Left ventricle myocardium superior (tissue), 1 donor: ENCODE measurements at places on chromosomes 4 and X. TPM values are rescaled to one million over a fixed set of nuclear protein-coding genes. Genes with fewer than 3 reads are reported as not detected.

GRCh38 chrX:1248331-1249061, 20.1 kb upstream of the CSF2RA start:
- DNase-seq, result no peak

GRCh38 chrX:107753187-107753586, 22.4 kb downstream of the TSC22D3 start:
- DNase-seq, result no peak

DNA sequence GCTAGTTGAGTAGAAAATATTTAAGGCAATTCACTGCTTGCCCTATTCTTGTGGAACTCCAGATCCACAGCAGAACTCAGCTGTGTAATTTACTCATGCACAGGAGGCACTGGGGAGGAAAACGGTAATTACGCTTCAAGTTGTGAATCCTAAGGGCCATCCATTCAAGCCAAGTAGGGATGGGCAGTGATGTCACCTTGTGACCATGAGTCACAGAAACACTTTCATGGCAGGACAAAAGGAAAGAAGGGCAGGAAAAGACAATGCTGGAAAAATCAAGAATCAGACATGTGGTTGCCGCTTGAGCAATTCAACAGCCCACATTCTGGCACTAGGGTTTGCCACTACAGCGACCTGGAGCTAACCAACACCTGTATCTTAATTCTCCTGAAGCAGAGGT, 1.4 kb downstream of the PAQR3 start:
- DNase-seq, result no peak

GRCh38 chr4:144650311-144651005, 4.5 kb downstream of the HHIP start:
- no peak for DNase-seq

DNA sequence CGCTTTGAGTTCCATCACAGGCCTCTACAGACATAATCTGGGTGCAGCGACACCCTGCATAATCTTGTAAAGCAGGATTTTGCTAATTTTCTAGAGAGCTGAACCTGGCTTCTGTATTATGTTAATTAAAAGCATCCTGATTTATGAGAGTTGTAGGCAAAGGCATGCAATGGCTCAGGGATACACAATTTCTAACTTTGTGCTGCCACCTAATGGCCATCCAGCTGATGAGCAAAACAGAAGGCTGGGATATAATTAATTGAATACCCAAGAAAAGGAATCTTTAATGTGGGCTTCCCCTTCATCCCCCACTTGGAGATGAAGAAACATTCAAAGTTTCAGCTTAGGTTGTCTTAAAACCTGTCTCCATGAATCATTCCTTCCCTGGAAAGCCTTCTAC, 78.1 kb downstream of the BMP15 start:
- DNase-seq, result no peak

DNA sequence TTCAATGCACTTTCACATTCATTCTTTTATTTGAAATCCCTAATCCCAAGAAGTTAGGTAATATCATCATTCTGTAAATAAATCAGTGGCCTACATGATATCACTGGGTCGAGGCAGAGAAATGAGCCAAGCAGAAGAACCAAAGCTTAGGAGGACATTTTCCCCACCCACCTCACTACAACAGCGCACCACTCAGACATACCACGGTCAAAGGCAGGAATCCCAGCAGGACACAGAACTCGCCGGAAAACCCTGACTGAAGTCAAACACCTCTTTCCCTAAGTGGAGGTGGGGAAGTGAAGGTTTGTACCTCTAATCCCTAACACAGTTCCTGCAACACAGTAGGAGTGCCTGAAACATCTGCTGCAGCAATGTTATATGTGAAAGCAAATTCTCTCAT, 21.5 kb downstream of the RELL1 start:
- DNase-seq, result no peak

GRCh38 chr4:121062521-121062920, 9.8 kb downstream of the NDNF start:
- DNase-seq, result no peak

DNA sequence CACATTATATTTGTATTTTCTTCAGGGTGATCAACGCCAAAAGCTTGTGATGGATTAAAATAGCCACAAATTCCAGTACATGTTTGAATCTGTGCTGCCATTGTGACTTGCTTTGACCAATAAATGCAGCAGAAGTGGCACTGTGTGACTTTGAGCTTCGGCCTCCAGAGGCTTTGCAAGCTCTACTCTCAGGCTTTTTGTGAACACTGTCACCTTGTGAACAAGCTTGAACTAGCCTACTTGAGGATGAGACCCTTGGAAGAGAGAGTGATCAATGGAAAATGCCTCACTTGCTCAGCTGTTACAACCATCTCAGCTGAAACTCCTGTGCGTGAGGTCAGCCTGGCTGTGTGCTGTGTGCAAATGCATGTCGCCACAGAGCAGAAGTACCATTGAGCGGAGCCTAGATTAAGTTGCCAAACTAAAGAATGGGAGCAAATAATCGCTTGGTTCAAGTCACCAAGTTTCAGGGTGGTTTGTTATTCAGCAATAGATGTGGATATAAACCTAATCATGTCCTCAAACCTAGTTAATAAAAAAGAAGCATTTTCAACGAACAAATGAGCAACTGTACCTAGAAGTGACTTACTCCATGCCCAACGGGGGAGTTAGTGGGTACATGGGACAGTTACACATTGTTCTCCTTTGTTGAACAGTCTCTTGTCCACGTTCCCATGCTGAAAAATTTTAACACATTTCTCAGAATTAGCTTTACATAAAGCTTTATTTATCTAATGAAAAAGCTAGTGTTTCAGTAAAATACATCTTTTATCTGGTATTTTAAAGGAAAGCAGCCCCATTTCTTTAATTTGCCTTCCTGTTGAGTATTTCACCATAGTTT, 23.5 kb downstream of the NOA1 start:
- DNase-seq, result no peak

DNA sequence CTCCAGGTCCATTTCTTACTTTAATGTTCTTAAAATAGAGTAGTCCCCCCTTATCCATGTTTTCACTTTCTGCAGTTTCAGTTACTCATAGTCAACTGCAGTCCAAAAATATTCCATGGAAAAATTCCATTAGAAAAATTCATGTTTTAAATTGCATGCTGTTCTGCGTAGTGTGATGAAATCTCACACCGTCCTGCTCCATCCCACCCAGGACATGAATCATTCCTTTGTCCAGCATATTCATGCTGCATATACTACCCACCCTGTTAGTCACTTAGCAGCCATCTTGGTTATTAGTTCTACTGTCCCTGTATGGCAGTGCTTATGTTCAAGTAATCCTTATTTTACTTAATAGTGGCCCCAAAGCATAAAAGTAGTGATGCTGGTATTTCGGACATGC, 5.4 kb upstream of the PDLIM5 start:
- DNase-seq, result no peak

DNA sequence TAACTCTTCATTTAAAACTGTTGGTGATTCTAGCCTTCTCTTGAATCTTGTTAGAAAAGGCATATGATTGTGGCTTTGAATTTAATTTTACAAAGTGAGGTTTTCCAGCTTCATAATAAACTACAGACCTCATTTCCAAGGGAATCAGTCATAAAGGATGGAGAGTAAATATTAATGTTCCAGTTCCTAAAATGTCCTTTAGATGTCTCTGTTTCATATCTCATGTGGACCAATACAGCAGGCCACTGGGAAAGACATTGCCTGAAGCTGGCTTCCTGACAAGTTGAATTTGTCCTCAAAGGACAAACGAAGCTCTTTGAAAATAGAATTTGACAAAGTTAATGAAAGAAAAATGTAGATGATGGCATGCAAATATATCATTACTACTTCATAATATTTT, 125.4 kb downstream of the ZNF330 start:
- DNase-seq, result no peak

- no peak for DNase-seq
Measured at GRCh38 chr4:138298431-138298830, 56.3 kb upstream of the SLC7A11 start.

GRCh38 chrX:134948333-134949241, 42.2 kb upstream of the SMIM10 start:
- no peak for DNase-seq

- DNase-seq, result no peak
Measured at GRCh38 chrX:150406596-150406995, 43.5 kb downstream of the MAMLD1 start.

DNA sequence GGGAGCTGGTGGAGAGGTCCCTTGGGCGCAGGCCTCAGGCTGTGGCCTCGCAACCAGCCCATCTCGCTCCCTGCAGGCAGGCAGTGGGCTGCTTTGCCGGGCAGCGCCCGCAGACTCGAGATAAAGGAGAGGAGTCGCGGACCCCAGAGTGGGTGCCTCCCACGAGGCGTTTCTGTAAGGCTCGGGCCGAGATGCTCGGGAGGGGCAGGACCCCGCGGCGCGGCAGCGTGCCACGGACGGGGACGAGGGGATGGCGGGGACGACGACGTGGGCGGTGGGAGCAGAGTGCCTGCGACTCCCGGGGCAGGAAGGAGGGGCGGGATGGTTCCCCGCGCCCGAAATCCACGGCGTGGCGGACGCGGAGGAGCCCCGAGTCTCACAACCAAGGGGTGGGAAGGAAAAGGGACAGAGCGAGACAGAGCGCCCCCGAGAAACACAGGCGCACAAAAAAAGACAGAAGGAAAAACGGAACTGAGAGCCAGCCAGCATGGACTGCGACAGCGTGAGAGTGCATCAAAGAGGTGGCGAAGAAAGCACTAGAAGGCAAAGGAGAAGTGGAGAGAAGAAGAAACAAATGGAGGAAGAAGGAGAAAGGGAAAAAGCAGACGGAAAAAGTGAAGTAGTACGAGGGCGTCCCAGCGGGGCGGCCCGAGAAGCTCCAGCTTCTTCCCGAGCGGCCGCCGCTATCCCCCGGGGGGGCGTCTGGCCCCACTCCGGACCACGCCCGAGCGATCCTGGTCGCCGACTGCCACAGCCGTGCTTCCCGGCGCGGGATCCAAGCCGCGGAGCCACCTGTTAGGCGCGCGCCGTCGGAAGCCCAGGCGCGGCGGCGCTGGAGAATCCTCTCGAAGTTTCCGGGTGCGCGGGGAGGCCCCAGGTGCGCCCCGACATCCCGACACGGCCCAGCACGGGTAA, 1.5 kb downstream of the BEND4 start:
- no peak for DNase-seq

DNA sequence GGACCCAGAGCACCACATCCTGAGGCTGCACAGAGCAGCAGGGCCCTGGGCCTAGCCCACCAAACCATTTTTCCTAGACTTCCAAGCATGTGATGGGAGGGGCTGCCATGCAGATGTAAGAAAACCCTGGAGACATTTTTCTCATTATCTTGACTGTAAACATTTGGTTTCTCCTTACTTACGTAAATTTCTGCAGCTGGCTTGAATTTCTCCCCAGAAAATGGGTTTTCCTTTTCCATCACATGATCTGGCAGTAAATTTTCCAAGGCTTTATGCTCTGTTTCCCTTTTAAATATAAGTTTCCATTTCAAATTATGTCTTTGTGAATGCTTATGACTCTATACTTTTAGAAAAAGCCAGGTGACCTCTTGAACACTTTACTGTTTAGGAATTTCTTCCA, 945.9 kb upstream of the NDST4 start:
- DNase-seq, result no peak

DNA sequence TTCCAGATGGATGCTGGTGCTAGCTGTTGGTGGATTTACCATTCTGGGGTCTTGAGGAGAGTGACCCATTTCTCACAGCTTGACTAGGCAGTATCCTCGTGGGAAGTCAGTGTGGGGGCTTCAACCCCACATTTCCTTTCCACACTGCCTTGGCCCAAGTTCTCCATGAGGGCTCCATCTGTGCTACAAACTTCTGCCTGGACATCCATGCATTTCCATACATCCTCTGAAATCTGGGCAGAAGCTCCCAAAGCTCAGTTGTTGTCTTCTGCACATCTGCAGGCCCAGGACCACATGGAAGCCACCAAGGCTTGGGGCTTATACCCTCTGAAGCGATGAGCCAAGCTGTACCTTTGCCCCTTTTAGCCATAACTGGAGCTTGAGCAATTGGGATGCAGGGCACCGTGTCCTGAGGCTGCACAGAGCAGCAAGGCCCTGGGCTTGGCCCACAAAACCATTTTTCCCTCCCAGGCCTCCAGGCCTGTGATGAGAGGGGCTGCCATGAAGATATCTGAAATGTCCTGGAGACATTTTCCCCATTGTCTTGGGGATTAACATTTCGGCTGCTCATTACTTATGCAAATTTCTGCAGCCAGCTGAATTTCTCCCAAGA, 248.7 kb upstream of the ANKRD50 start:
- no peak for DNase-seq

DNA sequence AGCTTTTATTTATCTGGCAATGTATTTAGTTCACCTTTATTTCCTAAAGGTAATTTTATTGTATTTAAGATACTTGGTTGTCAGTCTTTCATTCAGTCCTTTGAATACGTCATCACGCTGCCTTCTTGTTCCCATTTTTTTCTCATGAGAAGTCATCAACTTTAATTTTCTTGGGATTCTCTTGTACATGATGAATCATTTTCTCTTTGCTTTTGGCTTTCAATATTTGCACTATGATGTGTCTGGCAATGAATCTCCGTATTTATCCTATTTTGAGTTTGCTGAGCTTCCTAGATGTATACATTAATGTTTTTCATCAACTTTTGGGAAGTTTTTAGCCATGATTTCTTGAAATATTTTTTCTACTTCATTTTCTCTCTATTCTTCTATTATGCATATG, 28.4 kb downstream of the CLDN2 start:
- no peak for DNase-seq

- DNase-seq, result no peak
Measured at GRCh38 chrX:41693024-41693423, 4.3 kb downstream of the GPR34 start.

GRCh38 chrX:6661736-6662135, 126.8 kb upstream of the VCX3A start:
- DNase-seq, result no peak

DNA sequence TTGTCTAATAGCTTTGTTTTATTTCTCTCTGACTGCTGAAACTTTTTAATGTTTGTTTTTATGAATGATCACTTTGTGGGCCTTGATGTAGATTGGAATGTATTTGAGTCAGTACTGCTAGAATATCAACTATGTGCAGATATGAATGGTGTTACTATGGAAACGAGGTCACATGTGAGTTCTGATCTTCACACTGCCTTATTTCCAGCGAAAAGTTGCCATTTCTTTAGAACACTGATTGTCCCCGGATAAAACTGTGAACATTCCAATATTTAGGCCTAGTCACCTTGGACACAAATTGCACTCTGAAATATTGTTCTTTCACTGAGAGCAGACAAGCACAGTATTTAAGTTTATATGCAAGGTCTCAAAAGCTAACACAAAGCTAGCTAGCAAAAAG, 27.2 kb upstream of the MAGED1 start:
- no peak for DNase-seq

GRCh38 chr4:145670422-145670821, 9.5 kb upstream of the C4orf51 start:
- DNase-seq, result no peak

GRCh38 chr4:147717878-147718277, 14.0 kb upstream of the ARHGAP10 start:
- no peak for DNase-seq

GRCh38 chrX:140501940-140502468, 2.9 kb downstream of the SOX3 start:
- DNase-seq, result no peak

- no peak for DNase-seq
Measured at GRCh38 chr4:181643466-181643865, 599.7 kb upstream of the TENM3 start.

GRCh38 chr4:39947963-39948362, 29.7 kb downstream of the PDS5A start:
- DNase-seq, result no peak

MEPE gene
- not detected for total RNA-seq

ATP11C gene
- 3.2 TPM for total RNA-seq

ADH1B gene
- total RNA-seq, result 110 TPM

ZNF711 gene
- 0.62 TPM for total RNA-seq

FGD1 gene
- total RNA-seq, result 6.3 TPM

IL3RA gene
- total RNA-seq, result 6.2 TPM

GUCY1B1 gene
- total RNA-seq, result 31.3 TPM

CLDN2 gene
- total RNA-seq, result not detected

FAM184B gene
- not detected for total RNA-seq

HHIP gene
- not detected for total RNA-seq
